ENCODE measurements at places on chromosomes 5 and 9.

DNA sequence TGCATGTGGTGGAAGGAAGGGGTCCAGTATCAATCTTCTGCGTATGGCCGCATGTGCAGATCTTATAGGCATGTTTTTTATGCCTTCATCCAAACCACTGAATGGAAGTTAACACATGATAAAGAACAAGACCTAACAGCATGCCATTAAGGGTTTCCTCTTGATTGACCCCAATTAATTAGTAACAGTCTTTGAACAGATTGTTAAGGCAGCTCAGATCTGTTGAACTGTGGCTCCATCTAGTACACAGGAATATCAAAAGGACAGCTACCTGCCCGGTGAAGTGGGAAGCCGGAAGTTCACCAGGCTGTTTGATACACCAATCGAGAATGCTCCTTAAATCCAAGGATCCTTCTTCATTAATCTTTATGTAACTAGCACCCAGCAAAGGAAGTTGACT, 159.9 kb upstream of the ADAMTS16 start:
- DNase-seq: no peak

DNA sequence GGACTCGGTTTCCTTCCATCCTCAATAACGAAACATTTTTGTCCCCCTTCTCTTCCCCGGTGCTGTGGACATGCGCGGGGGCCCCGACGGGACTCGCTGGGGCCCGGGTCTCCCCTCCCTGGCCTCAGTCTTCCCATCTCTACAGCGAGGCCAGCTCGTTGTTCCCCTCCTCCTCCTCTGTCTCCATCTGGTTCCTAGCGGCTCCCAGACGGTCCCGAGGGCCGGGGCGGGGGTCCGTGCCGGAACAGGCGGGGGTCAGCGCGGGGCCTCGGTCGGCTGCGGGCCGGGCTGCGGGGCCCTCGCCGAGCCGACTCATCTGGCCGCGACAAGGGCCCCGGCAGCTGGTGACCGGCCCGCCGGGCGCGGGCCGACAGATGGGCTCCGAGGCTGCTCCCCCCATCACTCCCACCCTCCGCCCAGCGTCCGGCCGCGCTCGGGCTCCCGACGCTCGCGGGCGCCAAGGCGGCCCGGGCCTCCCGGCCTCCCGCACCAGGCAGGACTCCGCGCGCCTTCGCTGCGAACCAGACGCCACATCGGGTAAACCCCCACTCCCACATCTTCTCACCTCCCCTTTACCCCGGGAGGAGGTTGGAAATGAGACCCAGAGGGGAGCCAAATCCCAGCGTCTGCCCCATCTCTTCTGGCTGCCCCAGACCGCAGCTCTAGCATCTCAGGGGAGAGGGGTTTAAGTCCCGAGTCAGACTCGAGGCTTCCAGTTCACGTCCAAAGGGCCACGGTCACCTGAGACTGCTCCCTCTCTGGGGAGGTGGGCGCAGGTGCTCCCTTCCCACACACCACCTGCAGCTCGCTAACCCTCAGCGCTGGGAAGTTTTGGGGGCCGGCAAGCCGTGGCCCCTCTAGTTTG, 8.1 kb downstream of the BARHL1 start:
- no peak for DNase-seq

DNA sequence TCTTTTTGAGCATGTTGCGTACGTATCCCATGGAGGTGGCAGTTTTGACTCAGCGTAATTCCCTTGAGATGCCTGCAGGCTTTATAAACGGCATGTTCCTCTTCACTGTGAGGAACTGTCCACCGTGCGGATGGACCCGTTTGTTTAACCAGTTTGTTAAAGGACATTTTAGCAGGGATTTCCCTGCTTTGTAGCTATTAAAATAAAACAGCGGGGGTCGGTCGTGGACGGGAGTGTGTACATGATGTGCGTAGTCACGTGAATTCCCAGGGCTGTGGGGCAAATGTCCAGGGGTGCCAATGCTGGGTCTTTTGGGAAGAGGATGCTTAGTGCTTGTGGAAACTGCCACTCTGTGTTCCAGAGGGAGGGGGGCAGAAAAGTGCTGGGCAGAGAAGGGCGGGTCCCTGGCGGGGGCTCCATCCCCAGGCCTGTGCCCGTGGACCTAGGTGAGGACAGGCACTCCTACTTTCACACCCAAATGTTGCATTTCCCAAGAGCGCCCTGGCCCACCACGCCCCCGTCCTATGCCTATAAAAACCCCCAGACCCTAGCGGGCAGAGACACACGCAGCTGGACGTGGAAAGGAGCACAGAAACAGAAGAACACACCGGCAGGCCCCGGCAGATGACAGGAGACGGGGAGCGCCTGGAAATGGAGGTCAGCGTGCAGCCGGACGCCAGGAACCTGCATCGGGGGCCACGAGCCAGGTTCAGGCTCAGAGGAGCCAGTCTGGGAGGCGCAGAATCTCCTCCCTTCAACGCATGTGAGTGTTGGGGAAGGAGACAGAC, 4.0 kb upstream of the TERT start:
- DNase-seq: no peak

GRCh38 chr5:93343570-93343969, 237.4 kb downstream of the NR2F1-AS1 start:
- DNase-seq: no peak

- DNase-seq: no peak
Observed at GRCh38 chr5:148844433-148845280, 18.2 kb downstream of the ADRB2 start.

- DNase-seq: no peak
Observed at GRCh38 chr9:84694248-84694647, 24.7 kb downstream of the NTRK2 start.

GRCh38 chr5:67234671-67235176, 38.1 kb upstream of the CD180 start:
- no peak for DNase-seq

GRCh38 chr9:135552698-135553171, 6.8 kb downstream of the OBP2A start:
- no peak for DNase-seq

DNA sequence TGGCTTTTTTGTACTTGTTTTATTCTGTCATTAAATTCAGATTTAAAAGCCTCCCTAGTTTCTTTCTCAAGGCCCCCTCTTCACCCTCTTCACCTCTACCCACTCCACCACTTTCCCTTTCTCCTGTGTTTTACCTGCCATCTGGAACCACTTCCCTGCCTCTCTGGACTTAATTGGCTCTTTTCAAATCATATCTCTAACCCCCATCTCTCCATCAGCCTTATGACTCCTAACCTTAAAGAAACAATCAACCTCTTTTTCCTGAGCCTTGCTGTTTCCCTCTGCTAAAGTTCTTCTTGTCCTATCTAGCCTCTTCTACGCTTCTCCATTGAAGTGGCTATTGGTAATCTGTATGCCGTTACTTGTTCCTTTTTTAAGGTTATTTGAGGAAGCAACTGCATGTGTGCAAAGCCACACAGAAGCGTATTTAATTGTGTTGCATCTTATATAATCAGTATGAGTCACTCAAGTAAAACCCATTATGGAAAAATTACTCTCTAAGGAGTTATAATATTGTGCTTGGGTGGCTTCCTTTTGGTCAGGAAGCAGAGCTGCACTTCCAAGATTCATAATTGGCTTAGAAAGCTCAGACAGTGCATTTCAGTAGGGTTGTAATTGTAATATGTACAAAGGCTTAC, 653.6 kb upstream of the ITGA1 start:
- peak; percentile 27 for DNase-seq

- DNase-seq: no peak
Observed at GRCh38 chr5:77251921-77252320, 41.4 kb downstream of the PDE8B start.

DNA sequence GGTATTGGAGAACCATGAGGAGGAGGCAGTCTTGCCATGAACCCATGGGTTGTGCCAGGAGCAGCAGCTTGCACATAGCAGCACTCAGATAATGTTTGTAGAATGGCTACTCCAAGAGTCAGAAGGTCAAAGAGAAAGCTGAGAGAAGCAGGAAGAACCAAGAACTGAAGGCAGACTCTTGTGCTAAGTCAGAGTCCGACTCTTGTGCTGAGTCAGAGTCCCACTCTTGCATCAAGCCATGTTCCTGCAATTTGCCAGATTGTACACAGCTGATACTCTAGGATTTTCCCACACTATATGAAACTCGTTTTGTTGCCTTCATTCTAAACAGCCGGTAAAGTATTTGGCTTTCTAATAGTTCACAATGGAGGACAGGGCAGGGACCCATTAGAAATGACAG, 26.2 kb upstream of the HSPA9 start:
- DNase-seq: peak; percentile 41

- DNase-seq: no peak
Observed at GRCh38 chr9:99511723-99512122, 289.6 kb downstream of the SEC61B start.

DNA sequence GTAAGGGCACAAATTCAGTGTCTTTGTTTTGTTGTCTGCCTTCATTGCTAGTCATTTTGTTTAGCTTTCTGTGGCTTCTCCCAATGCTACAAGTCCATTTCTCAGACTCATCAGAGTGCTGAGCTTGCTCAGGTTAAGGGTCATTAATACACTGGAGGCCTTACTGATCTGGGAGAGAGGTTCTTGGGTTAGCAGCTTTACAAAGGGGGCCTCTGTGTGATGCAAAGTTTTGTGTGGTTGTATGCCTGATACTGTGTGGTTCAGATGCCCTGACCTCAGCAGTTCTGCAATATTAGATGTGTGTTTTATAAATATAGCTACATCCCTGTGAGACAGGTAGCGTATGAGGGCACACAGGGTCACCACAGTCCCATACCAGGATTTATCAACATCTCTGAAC, 34.8 kb upstream of the SMARCA2 start:
- DNase-seq: no peak

- no peak for DNase-seq
Observed at GRCh38 chr5:55175781-55176175, 2.8 kb upstream of the CDC20B start.

GRCh38 chr5:141598391-141599345, 20.1 kb downstream of the DIAPH1 start:
- DNase-seq: no peak

DNA sequence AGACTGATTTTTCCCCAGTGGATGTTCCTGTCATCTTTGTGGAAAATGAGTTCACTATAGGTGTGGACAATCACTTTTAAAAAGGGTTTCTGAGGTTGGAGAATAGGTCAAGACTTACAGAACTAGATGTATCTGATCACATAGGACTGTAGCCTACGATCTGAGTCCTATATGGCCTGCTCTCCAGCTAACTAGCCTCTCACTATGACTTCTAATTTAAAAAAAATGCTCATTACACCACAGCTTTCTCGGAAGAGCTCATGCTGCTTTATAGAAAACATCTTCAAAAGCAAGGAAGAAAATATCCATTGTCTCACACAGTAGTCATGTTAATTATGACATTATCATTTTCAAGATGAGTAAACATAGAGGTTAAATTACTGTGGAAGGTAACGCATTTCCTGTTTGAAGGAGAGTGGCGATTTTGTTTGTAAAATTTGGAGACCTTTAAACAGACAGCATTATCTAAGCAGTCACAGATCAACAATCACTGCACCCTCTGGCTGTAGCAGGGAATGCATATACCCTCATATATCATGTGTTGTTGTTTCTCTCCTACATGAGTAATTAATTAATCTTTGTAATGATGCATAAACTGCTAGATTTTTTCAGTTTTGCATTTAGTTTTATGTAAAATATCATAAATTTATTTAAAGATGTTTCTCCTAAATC, 573.7 kb downstream of the GABRG2 start:
- no peak for DNase-seq

GRCh38 chr5:142540922-142541422, 144.9 kb downstream of the FGF1 start:
- DNase-seq: no peak

- no peak for DNase-seq
Observed at GRCh38 chr9:101648493-101648892, 53.7 kb upstream of the PPP3R2 start.

- no peak for DNase-seq
Observed at GRCh38 chr5:142613271-142613671, 72.6 kb downstream of the FGF1 start.

- DNase-seq: no peak
Observed at GRCh38 chr9:69834591-69835184, 14.1 kb downstream of the CFAP95 start.

GRCh38 chr5:128053291-128053954, 30.1 kb upstream of the SLC12A2 start:
- DNase-seq: peak; percentile 66

DNA sequence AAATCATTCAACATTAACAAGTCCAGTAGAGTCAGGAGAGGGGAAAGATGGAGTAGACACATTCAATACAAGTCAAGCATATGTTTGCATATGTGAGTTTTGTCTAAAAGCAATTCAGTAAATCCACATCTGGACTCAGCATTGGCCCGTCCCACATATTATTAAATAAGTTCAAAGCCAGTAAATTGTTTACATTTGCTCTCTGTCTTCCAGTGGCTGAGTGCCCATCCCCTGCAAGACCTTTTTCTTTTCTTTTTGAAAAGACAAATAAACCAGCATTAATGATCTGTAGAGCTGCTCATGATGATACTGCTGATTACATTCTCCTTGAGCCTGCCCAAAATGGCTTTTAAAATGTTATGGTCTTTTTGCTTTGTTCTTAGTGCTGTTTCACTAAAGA, 71.1 kb downstream of the TNC start:
- no peak for DNase-seq

DNA sequence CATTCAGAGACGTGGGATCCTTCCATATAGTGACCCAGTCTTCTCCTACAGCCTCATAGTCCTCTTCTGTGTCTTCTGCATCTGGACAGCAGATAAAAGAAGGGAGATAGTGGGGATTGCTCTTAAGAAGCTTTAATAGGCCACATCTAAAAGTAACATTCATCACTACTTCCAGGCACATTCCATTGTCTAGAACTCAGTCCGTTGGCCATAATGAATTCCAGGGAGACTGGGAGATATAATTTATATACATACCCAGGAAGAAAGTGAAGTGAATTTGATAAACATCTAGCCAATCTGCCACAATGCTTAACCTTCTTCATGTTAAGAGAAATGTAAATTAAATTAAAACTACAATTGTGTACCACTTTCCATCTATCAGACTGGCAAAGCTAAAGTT, 22.5 kb upstream of the GLIPR2 start:
- no peak for DNase-seq

DNA sequence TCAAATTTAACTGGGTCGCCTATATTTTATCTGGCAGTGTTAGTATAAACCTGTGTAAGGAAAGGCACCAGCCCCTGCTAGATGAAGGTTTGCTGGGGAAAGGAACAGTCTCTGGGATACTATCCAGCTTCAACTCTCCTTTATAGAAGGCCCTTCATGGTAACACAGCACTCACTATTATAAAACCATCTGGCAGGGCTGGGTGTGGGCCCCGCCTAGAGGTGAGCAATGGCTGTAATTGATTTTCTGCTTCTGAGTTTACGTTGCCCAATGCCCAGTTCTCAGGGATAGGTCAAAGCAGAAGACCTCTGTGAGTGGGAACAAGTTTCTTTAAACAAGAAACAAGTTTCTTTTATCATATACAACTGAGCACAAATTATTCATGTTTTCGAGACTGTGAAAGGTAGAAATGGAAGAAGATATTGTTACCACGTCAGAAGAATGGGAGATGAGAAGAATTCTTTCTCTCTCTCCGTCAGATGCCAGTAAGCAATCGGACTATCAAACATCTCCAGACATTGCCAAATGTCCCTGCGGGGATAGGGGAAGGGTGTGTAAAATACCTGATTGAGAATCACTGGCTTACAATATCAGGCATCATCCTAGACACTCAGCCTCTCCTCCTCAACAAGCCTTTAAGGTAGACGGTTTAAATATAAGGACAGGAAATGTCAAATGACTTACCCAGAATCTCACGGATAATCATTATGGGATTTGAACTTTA, 205.9 kb downstream of the PDZD2 start:
- DNase-seq: no peak

- DNase-seq: no peak
Observed at GRCh38 chr9:4061717-4062116, 238.2 kb downstream of the GLIS3 start.

GRCh38 chr9:18684593-18685317, 210.8 kb downstream of the ADAMTSL1 start:
- DNase-seq: no peak
